ENCODE measurements at places on chromosomes 13 and 19. TPM values are rescaled to one million over a fixed set of nuclear protein-coding genes. Genes with fewer than 3 reads are reported as not detected.

Gene LHB
- total RNA-seq: not detected

Gene OLFM4
- not detected for total RNA-seq

Gene PLEKHF1
- total RNA-seq: 10.4 TPM

Gene CELF5
- total RNA-seq: not detected

Gene NLRP7
- not detected for total RNA-seq

Gene ANGPTL8
- not detected for total RNA-seq

Gene DLL3
- 0.19 TPM for total RNA-seq

Gene CYP2A7
- not detected for total RNA-seq

Gene CRB3
- total RNA-seq: not detected

Gene CEACAM8
- not detected for total RNA-seq

Gene ARHGAP33
- total RNA-seq: 4.0 TPM

Gene FEM1A
- total RNA-seq: 15.5 TPM

Gene NPAS1
- total RNA-seq: under 0.01 TPM

Gene SOHLH2
- total RNA-seq: not detected

Gene FPR3
- total RNA-seq: not detected

Gene TNFSF11
- not detected for total RNA-seq

Gene CPB2
- not detected for total RNA-seq

Gene NMRK2
- total RNA-seq: not detected

Gene LGALS7
- not detected for total RNA-seq

Gene KLK11
- total RNA-seq: not detected

Gene ZFP36
- 1.9 TPM for total RNA-seq

Gene MAP4K1
- total RNA-seq: not detected

Gene FFAR3
- not detected for total RNA-seq

Gene RHPN2
- total RNA-seq: 0.49 TPM

Gene ELAVL3
- total RNA-seq: not detected

Gene VRK3
- total RNA-seq: 20.6 TPM

Gene LIPE
- 9.4 TPM for total RNA-seq

Gene ZBTB32
- not detected for total RNA-seq

Gene BRSK1
- total RNA-seq: 0.82 TPM

Gene TMPRSS9
- total RNA-seq: not detected

Gene RFXAP
- total RNA-seq: 1.1 TPM

Gene ANKRD24
- 0.88 TPM for total RNA-seq

Gene CHST8
- total RNA-seq: not detected

Gene BORCS8
- 13.4 TPM for total RNA-seq

Gene ZNF57
- total RNA-seq: 4.7 TPM

Gene FLT3
- total RNA-seq: not detected

Gene ZNF497
- 0.81 TPM for total RNA-seq
